ENCODE measurements at places on chromosomes 11 and 22. TPM values are rescaled to one million over a fixed set of nuclear protein-coding genes. Genes with fewer than 3 reads are reported as not detected.

GRCh38 chr11:68148879-68149278 is 27.7 kb upstream of the CHKA start:
- no peaks in the 10 kb centered on the region for H3K27me3 ChIP-seq
- no peak for DNase-seq
- H3K4me3 ChIP-seq = no peak overlapping the region
- H3K36me3 ChIP-seq = no peaks in the 10 kb centered on the region
- peaks cover 21% of the 10 kb centered on the region for H3K4me1 ChIP-seq

DNA sequence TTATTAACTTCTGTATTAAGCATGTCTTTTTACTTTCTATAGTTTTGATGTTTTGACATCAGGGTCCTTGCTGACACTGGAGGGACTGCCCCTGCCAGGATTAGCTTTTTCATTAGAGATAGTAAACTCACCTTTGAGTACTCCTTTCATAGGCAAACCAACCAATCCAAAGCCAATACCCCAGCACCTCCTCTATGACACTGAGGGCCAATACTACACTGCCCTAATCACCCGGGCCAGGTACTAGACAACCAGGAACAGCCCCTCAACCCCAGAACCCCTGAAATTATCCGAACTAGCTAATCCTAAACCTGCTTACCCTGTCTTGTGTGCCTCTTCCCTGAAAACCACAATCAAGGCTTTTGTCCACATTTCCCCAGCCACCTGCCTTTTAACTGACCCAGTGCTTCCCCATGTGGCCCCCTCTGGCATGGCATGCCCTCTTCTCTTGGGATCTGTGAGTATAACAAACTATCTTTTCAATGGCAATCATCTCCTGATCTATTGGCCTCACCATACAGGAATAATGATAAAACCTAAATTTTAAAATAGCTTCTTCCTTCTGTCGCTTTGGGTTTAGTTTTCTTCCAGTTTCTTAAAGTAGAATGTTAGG is 31.2 kb downstream of the RAB6A start:
- no peaks in the 10 kb centered on the region for H3K36me3 ChIP-seq
- no peaks in the 10 kb centered on the region for H3K27me3 ChIP-seq
- H3K4me1 ChIP-seq = no peaks in the 10 kb centered on the region
- no peak overlapping the region for H3K4me3 ChIP-seq
- no peak for DNase-seq
- no peak overlapping the region for H3K27ac ChIP-seq

DNA sequence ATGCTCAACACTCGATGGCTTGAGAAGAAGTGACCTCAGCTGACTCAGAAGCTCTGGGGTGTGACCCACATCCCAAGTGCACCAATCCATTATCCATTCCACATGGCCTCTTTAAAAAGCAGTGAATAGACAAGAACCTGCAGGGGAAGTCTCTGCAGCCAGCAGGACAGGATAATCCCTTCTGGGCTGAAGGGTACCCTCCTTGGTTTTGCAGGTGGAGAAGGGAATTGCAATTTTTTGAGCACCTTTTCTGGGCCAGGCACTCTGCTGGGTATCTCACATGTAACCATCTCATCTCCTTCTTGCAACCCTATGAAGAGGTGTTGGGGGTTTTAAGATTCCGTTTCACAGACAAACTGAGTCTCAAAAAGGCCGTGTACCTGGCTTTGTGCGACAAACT is 76.6 kb downstream of the MYO18B start:
- DNase-seq = no peak
- H3K4me3 ChIP-seq = no peak overlapping the region
- H3K27me3 ChIP-seq = no peaks in the 10 kb centered on the region

DNA sequence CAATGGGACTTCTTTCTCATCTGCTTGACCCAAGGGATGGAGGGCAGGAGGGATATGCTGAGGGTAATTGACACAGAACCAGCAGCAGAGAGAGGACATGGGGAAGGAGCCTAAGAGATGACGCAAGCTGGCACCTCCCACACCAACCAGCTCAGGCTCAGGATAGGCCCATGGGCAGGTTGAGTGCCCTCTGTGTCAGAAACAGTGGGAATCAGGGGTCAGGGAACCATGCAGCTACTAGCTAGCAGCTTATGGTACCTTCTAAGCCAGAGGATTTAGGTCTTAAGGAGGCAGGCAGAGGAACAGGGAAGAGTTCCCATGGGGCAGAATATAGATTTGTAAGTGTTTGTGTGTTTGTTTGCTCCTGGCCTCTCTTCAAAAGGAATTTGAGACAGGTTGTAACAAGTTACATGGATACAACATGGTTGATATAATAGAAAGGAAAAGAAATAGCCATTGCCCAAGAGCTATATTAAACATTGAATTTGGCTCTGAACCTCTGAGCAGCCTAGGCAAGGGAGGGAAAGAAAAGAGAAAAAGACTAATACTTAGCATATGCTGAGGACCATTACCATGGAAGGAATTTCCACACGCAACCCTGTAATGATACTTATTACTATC is 39.9 kb upstream of the NAV2 start:
- H3K27ac ChIP-seq = no peak overlapping the region
- no peak overlapping the region for H3K4me3 ChIP-seq
- no peaks in the 10 kb centered on the region for H3K4me1 ChIP-seq
- H3K36me3 ChIP-seq = no peaks in the 10 kb centered on the region

GRCh38 chr11:119065369-119065768 is 2.2 kb upstream of the VPS11 start:
- no peaks in the 10 kb centered on the region for H3K27me3 ChIP-seq
- no peak overlapping the region for H3K27ac ChIP-seq
- no peak for DNase-seq

DNA sequence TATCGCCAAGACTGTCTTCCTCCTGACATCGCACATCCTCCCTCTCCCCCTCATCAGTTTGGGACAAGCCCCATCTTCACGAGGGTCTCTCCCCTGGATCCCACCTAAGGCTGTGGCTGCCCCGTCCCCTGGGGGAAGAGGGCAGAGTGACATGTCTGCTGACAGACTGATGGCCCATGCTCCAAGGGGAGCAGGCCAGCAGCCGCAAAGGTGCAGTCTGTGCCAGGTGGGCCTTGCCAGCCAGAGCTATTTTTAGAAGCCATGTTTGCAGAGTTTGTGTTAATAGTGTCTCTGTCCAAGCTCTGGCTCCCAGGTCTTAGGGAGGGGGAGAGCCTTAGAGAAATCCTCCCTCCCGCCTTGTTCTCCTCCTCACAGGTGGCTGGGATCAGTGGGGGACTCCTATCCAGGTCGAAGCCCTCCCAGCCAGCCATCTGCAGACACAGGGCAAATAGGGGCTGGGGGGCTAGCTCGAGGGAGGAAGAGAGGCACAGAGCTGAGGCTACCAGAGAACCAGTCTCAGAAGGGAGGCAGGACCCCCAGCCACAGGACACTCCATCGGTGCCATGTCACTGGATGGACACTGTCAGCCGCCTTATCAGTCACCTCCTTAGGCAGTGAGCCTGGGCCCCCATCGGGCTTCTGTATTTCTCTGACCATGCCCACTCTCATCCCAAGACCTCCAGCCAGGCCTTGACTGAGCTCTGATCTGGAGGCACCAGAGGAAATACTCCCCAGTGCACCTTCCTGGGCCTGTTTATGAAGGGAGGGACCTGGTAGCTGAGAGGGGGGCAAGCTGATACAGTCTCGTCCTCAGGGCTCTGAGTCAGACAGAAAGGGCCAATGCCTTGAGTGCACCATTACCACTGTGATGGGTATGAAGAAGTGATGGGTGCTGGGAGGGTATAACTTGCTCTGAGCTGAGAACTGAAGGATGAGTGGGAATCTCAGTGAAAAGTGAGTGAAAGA is 49.3 kb downstream of the CHRDL2 start:
- no peaks in the 10 kb centered on the region for H3K27me3 ChIP-seq
- H3K4me3 ChIP-seq = no peak overlapping the region
- H3K36me3 ChIP-seq = no peaks in the 10 kb centered on the region

- no peaks in the 10 kb centered on the region for H3K4me1 ChIP-seq
- no peak overlapping the region for H3K27ac ChIP-seq
- no peaks in the 10 kb centered on the region for H3K27me3 ChIP-seq
- DNase-seq = no peak
- H3K36me3 ChIP-seq = peaks cover 19% of the 10 kb centered on the region
Measured at GRCh38 chr22:46297151-46297812, 612 bp downstream of the GTSE1 start.

GRCh38 chr11:47399860-47400767 is 8.3 kb upstream of the SLC39A13 start:
- H3K4me3 ChIP-seq = peak overlapping the region; percentile 71
- no peak for DNase-seq
- H3K36me3 ChIP-seq = no peaks in the 10 kb centered on the region

GRCh38 chr11:575313-575995 is 816 bp upstream of the PHRF1 start:
- no peaks in the 10 kb centered on the region for H3K36me3 ChIP-seq
- no peaks in the 10 kb centered on the region for H3K27me3 ChIP-seq
- H3K27ac ChIP-seq = peak overlapping the region; percentile 65
- H3K4me1 ChIP-seq = no peaks in the 10 kb centered on the region

Gene NLRP10
- not detected for total RNA-seq

Gene SCGB1C1
- total RNA-seq = not detected

Gene LINC01488
- not detected for total RNA-seq

Gene SCN3B
- total RNA-seq = 0.21 TPM

Gene RIBC2
- not detected for total RNA-seq

Gene INPPL1
- 81.4 TPM for total RNA-seq

Gene TSSK2
- total RNA-seq = not detected
